ENCODE measurements at places on chromosomes 12 and 14. TPM values are rescaled to one million over a fixed set of nuclear protein-coding genes. Genes with fewer than 3 reads are reported as not detected.

DNA sequence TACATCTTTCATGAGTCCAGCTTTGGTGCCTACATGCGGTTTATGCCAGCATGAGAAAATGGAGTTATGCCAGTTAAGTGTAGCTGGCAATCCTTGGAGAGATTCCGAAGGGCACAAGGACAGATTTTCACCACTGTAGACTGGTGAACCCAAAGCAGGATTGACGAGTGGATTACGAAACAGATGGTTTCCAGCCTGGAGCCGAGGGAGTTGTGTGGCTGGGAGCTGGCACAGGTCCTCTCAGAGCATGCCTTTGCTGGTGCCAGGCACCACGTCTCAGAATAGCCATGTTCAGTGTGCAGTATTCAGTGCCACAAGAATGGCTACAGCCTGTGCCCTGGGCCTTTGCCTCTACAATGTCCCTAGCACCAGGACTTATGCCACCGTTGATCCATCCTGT lies 13.2 kb downstream of the KCNH3 start:
- no peaks in the 10 kb centered on the region for H3K36me3 ChIP-seq
- no peak overlapping the region for H3K27ac ChIP-seq
- no peaks in the 10 kb centered on the region for H3K4me1 ChIP-seq
- no peak for DNase-seq

- peaks cover 11% of the 10 kb centered on the region for H3K4me1 ChIP-seq
- no peak overlapping the region for H3K27ac ChIP-seq
- no peaks in the 10 kb centered on the region for H3K36me3 ChIP-seq
- DNase-seq: no peak
- H3K4me3 ChIP-seq: no peak overlapping the region
Measured at GRCh38 chr14:54864526-54864925, 38.1 kb downstream of the GCH1 start.

DNA sequence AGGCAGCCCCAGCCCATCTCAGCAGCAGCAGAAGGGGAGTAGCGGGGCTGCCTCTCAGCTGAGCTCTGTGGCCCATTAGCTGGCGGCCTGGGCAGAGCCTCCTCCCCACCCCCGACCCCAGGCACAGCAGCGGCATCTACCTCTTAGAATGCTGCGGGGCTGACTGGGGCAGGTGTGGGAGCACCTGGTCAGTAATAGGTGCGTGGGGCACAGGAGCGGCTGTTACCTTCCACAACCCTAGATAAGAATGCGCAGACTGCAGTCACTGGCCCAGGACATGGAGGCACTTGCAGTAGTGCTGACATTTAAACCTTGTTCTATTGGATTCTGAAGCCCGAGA lies 35.6 kb downstream of the SYNE3 start:
- peaks cover 58% of the 10 kb centered on the region for H3K4me1 ChIP-seq
- no peak for DNase-seq
- H3K27me3 ChIP-seq: no peaks in the 10 kb centered on the region
- no peak overlapping the region for H3K4me3 ChIP-seq

GRCh38 chr12:76618031-76618430 lies 58.5 kb upstream of the OSBPL8 start:
- no peak overlapping the region for H3K4me3 ChIP-seq
- H3K27ac ChIP-seq: no peak overlapping the region
- H3K36me3 ChIP-seq: no peaks in the 10 kb centered on the region
- H3K4me1 ChIP-seq: 0 out of 2 replicates have a peak, but pooled peaks cover 2% of the 10 kb centered on the region
- H3K27me3 ChIP-seq: no peaks in the 10 kb centered on the region

GRCh38 chr12:1611803-1612572 lies 17.0 kb upstream of the WNT5B start:
- no peak for DNase-seq
- H3K27me3 ChIP-seq: no peaks in the 10 kb centered on the region
- no peak overlapping the region for H3K27ac ChIP-seq
- no peaks in the 10 kb centered on the region for H3K36me3 ChIP-seq

GRCh38 chr12:122203301-122204166 lies at the start of gene B3GNT4:
TSS of gene B3GNT4 (plus strand) at chr12:122203709. CDS start at chr12:122204619, 910 bp downstream.
- H3K27ac ChIP-seq: peak within 1 kb of the TSS; percentile 54
- peaks cover 11% of the 10 kb centered on the region for H3K36me3 ChIP-seq
- H3K4me1 ChIP-seq: peaks cover 2% of the 10 kb centered on the region
- peak; percentile 32 for DNase-seq
- peak within 1 kb of the TSS; percentile 48 for H3K4me3 ChIP-seq

DNA sequence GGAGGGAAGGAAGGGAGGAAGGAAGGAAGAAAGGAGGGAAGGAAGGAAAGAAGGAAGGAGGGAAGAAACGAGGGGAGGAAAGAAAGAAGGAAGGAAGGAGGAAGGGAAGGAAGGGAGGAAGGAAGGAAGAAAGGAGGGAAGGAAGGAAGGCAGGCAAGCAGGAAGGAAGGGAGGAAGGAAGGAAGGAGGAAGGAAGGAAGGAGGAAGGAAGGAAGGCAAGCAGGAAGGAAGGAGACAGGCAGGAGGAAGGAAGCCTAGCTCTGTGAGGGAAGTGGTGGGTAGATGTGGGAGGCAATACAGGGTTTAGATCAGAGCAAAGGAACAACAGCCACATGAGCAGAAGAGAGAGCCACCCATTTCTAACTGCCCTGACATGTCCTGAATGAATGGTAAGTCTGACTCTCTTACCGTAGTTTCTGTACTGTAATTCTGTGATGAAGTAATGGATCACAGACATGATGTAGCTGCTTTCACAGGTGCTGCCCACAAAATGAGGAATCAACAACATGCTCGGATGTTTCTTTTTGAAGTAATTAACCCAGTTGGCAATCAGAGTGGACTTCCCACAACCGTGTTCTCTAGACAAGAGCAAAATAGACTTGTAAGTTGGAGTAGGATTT lies 24.4 kb upstream of the HSP90B1 start:
- no peak overlapping the region for H3K27ac ChIP-seq
- no peaks in the 10 kb centered on the region for H3K4me1 ChIP-seq
- DNase-seq: no peak
- H3K36me3 ChIP-seq: no peaks in the 10 kb centered on the region
- no peak overlapping the region for H3K4me3 ChIP-seq

DNA sequence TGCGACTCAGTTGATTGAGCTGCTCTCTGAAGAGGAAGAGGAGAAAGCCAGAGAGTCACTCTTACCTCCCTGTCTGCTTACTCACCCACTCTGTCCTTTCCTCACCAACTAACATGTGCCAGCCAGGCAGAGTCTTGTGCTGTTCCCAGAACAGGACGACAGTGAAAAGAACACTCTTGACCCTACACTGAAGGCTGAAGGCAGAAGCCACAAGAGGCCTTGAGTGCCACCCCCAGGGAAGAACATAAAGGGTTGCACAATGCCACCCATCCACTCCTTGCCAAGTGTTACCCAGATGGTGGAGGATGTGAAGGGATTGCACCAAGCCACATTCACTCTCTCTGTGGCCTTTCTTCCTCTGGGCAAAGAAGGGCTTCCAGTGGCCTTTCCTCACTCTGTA lies 12.8 kb downstream of the ABHD4 start:
- H3K4me1 ChIP-seq: peaks cover 17% of the 10 kb centered on the region
- no peak overlapping the region for H3K27ac ChIP-seq
- no peaks in the 10 kb centered on the region for H3K27me3 ChIP-seq
- no peak for DNase-seq
- no peak overlapping the region for H3K4me3 ChIP-seq
- peaks cover 2% of the 10 kb centered on the region for H3K36me3 ChIP-seq

- no peaks in the 10 kb centered on the region for H3K27me3 ChIP-seq
- no peaks in the 10 kb centered on the region for H3K4me1 ChIP-seq
- H3K27ac ChIP-seq: no peak overlapping the region
Measured at GRCh38 chr14:105337966-105338741, 23.6 kb downstream of the PACS2 start.

DNA sequence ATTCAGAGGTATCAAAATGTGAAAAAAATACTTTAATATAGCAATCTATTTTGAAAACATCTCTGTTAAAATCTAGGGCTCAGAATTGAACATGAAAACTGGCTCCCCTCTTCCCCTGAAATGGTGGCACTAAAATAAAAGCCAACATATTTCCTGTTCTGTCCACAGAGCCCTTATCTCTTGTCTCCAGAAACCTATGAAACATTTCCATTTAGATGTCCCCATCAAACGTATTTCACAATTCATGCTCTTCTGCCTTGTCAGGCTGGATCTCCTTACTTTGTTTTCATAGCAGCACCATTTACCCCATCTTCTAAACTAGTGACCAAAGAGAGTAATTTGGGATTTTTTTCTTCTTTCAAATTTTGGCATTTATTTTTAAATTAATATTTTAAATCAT lies 42.4 kb downstream of the PDE3A start:
- no peak for DNase-seq
- H3K36me3 ChIP-seq: no peaks in the 10 kb centered on the region
- H3K4me1 ChIP-seq: no peaks in the 10 kb centered on the region
- no peak overlapping the region for H3K4me3 ChIP-seq
- H3K27ac ChIP-seq: no peak overlapping the region
- no peaks in the 10 kb centered on the region for H3K27me3 ChIP-seq

DNA sequence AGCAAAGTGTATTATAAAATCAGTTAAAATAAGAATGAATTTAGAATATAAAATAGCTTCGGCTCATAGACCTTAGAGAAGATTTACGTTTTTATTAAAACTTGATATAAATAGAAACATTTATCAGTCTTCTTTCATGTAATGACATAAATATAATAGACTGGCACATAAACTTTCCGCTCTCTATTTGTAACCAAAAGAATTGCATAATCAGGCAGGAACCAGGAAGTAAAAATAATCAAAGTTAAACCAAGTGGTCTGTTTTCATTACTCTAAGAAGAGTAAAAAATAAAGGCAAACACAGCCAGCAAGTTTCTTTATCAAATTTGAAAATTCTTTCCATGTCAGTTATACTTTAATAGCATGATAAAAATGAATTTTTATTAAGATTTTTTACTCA lies 46.3 kb upstream of the ATP2A2 start:
- no peaks in the 10 kb centered on the region for H3K27me3 ChIP-seq
- H3K27ac ChIP-seq: no peak overlapping the region
- no peak for DNase-seq
- H3K4me1 ChIP-seq: no peaks in the 10 kb centered on the region

GRCh38 chr14:63833728-63834127 lies 19.1 kb upstream of the SYNE2 start:
- DNase-seq: no peak
- H3K4me3 ChIP-seq: no peak overlapping the region

- peaks cover 17% of the 10 kb centered on the region for H3K36me3 ChIP-seq
- H3K27me3 ChIP-seq: no peaks in the 10 kb centered on the region
- DNase-seq: no peak
- no peak overlapping the region for H3K4me3 ChIP-seq
Measured at GRCh38 chr14:69376439-69376838, 21.7 kb downstream of the ERH start.

- no peaks in the 10 kb centered on the region for H3K4me1 ChIP-seq
- no peaks in the 10 kb centered on the region for H3K27me3 ChIP-seq
- H3K27ac ChIP-seq: no peak overlapping the region
- DNase-seq: no peak
- H3K4me3 ChIP-seq: no peak overlapping the region
Measured at GRCh38 chr14:74946659-74947281, 8.6 kb downstream of the PGF start.

DNA sequence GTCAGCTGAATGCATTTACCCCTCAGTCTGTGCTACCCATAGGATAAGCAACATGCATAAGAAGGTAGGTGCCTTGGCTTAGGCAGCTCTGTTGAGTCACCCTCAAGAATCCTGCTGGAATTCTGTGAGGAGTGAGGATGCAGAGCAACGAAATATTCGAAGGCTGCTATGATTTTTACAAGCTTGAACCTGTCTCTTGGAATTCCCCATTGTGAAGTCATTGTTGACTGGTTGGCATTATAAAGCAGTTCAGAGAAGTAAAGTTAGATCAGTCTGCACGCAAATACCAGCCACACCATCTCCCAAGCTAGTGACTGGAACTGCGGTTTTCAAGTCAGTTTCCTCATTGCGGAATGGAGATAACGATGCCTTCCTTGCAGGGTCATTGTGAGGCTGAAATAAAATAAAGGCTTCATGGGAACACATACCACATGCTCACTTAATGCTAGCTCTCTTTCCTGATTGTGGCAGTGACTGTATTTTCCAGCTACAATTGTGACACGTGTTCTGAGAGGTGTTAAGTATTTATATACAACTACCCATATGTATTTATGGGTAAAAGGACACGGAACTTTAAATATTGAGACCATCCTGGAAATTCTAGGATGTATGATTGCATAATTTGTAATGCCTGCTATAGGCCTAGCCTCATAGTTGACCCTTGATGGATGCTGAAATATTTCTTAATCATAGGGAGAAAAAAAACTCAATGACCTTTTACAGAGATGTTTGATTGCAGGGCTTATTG lies 96.7 kb downstream of the ETV6 start:
- H3K27me3 ChIP-seq: no peaks in the 10 kb centered on the region
- H3K4me3 ChIP-seq: no peak overlapping the region
- no peaks in the 10 kb centered on the region for H3K36me3 ChIP-seq
- no peak for DNase-seq
- H3K27ac ChIP-seq: no peak overlapping the region
- no peaks in the 10 kb centered on the region for H3K4me1 ChIP-seq

DNA sequence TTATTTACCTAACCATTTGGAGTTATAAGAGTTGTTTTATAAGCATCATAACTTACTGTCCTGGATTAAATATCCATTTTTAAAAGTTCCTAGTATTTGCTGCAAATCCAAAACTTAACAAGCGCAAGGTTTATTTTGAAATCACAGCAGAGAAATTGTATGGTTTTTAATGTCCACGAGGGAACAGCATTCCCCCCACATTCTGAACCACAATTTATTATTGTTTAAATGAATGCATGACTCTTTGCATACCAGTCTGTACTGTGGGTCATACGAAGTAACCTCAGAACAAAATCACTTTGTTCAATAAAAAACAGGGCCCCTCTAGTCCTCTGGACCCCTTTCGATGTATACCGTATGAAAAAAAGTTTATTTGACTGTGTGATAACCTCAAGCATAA lies 75.9 kb downstream of the DACT1 start:
- H3K36me3 ChIP-seq: no peaks in the 10 kb centered on the region
- no peaks in the 10 kb centered on the region for H3K27me3 ChIP-seq
- no peak overlapping the region for H3K27ac ChIP-seq

GRCh38 chr12:71504476-71504875 lies 64.9 kb downstream of the LGR5 start:
- H3K27me3 ChIP-seq: no peaks in the 10 kb centered on the region
- H3K4me3 ChIP-seq: no peak overlapping the region
- H3K36me3 ChIP-seq: no peaks in the 10 kb centered on the region
- no peaks in the 10 kb centered on the region for H3K4me1 ChIP-seq
- no peak overlapping the region for H3K27ac ChIP-seq

GRCh38 chr14:59161561-59162175 lies 26.8 kb upstream of the DAAM1 start:
- H3K27ac ChIP-seq: no peak overlapping the region
- H3K4me1 ChIP-seq: no peaks in the 10 kb centered on the region
- no peaks in the 10 kb centered on the region for H3K27me3 ChIP-seq
- no peak overlapping the region for H3K4me3 ChIP-seq
- H3K36me3 ChIP-seq: no peaks in the 10 kb centered on the region
- DNase-seq: peak; percentile 10

The OR10AD1 gene
- not detected for total RNA-seq

The STAC3 gene
- total RNA-seq: 2.5 TPM

The ACSS3 gene
- 0.30 TPM for total RNA-seq

The TSPAN9 gene
- total RNA-seq: 13.2 TPM

The PAPLN gene
- total RNA-seq: 9.6 TPM

The ACOT6 gene
- not detected for total RNA-seq

The TSHR gene
- not detected for total RNA-seq

The DIO2 gene
- total RNA-seq: 0.10 TPM

The SLC39A5 gene
- total RNA-seq: 0.66 TPM

All from HCT116 (cell line).